ENCODE measurements at places on chromosomes 7 and 10. TPM values are rescaled to one million over a fixed set of nuclear protein-coding genes. Genes with fewer than 3 reads are reported as not detected.

DNA sequence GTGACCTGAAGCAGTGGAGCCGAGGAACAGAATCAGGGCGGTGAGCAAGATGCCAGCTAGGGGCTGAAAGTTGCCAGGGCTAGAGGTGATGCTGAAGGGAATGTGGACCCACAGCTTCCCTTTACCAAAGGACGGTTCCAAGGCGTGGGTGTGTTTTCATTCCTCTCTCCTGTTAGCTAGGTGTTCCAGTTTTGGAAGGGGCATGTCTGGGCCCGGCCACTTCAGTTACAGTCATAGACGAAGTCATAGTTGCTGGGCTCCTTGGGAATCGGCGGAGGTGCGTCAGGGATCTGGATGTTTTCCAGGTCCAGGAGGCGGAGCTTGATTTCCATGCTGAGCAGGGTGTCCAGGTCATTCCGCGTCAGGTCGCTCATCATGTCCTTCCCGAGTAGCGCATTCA, 131.0 kb upstream of the AOAH start:
- no peak overlapping the region for H3K4me3 ChIP-seq
- no peak overlapping the region for H3K27ac ChIP-seq
- H3K36me3 ChIP-seq = peaks cover 87% of the 10 kb centered on the region
- no peaks in the 10 kb centered on the region for H3K27me3 ChIP-seq
- peaks cover 12% of the 10 kb centered on the region for H3K4me1 ChIP-seq

GRCh38 chr10:82889728-82890127, 1014.7 kb downstream of the NRG3 start:
- no peaks in the 10 kb centered on the region for H3K27me3 ChIP-seq
- no peak for DNase-seq
- H3K4me3 ChIP-seq = no peak overlapping the region

DNA sequence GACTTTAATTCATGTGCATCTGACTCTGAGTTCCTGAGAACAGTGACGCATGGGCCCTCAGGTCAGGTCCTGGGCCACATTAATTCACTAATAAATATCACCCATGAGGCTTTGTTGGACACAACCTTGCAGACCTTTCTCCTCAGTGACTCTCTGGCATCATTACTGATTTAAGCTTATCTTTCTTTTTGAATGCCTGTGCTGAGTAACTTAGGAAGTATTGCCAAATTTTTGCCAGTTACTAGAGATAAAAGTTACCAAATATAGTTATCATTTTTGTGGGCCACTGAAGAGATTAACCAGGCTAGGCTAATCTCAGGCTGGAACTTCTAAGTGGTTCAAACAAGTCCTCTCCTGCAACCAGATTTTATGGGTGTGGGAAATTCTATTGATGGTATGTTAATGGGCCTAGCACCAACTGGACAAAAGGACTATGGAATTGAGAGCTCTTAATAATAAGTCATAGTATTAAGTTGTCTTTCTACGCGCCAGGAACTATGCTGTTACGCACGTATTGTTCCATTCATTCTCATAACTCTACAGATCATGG, 28.8 kb upstream of the PRTFDC1 start:
- no peak for DNase-seq
- no peak overlapping the region for H3K4me3 ChIP-seq
- H3K27me3 ChIP-seq = peaks cover 2% of the 10 kb centered on the region
- peaks cover 7% of the 10 kb centered on the region for H3K4me1 ChIP-seq

DNA sequence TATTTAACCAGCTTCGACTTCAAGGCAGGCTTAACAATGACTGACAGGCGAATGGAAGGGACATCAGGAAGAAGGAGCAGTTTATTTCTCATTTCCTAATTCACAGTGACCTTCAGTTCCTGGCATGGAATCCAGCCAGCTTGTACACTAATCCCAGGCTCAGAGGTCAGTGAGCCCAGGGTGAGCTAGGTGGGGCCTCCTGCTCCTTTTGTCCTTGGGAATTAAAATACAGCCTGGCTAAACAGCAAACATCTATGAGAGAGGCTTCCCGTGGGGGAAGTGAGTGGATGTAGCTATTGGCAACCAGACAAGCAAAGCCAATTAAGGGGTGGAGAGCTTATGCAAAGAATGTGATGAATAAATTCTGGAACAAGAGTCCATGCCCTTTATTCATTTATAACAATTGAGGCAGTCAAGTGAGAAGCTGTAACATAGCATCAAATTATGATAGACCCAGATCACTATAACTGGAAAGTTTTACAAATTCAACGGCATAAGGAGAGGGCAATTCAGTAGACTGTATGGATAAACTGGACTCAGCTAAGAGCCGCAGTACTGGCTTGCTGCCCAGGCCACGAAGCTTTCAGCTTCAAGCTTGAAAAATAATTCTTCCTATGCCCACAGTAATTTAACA, 57.1 kb downstream of the STK17A start:
- H3K4me1 ChIP-seq = peaks cover 57% of the 10 kb centered on the region
- no peak overlapping the region for H3K4me3 ChIP-seq
- H3K27ac ChIP-seq = no peak overlapping the region
- no peaks in the 10 kb centered on the region for H3K27me3 ChIP-seq
- no peak for DNase-seq

DNA sequence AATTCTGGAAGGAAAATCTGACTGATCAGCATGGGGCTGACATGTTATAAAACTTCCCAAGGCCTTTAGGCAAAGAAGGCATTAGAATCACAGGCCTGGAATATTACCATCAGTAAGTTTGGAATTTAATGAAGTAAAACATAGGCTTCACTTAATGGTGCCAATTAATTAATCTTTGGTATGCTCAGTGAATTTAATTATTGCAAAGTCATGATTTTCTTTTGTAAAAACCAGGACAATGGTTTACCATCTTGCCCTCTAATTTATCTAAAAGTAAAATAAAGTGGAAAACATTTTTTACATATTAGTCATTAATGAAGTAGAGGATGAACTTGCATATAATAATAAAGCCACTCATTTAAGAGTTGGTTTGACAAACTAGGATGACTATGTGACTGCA, 220.3 kb downstream of the SEC23IP start:
- H3K36me3 ChIP-seq = no peaks in the 10 kb centered on the region
- H3K27ac ChIP-seq = no peak overlapping the region
- no peak for DNase-seq
- H3K27me3 ChIP-seq = no peaks in the 10 kb centered on the region

DNA sequence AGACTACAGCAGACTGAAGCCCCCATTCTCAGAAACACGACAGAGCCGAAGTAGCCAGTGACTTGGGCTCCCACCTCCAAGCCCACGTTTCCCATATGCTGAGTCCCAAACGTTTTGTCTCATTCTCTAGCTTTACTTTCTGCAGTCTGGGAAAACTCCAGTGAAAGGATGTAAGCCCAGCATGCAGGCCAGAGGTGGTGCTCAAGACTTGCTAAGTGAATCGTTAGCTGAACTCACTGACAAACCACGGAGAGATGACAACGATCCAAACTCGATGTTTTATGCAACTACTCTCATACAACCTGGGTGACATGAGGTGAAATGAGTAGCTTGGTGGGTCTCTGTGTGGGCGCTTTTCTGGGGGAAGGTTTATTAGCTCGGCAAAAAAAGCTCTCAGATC, 731.8 kb downstream of the SUGCT start:
- H3K27ac ChIP-seq = no peak overlapping the region
- no peak for DNase-seq
- H3K4me3 ChIP-seq = no peak overlapping the region
- H3K4me1 ChIP-seq = no peaks in the 10 kb centered on the region

DNA sequence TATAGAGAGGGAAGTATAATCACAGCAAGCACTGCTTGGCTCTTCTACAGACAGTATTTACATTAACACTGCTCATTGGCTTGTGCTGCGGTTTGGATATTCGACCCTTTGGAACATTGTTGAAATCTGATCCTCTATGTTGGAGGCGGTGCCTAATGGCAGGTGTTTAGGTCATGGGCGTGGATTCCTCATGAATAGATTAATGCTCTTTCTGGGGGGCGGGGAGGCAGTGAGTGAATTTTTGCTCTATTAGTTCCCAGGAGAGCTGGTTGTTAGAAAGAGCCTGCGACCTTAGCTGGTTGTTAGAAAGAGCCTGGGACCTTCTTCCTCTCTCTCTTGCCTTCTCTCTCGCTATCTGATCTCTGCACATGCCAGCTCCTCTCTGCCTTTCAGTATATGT, 77.3 kb upstream of the SVIL start:
- no peak for DNase-seq
- H3K27ac ChIP-seq = no peak overlapping the region
- no peaks in the 10 kb centered on the region for H3K4me1 ChIP-seq
- H3K4me3 ChIP-seq = no peak overlapping the region
- H3K36me3 ChIP-seq = peaks cover 3% of the 10 kb centered on the region

GRCh38 chr10:112979927-112980326, 29.9 kb downstream of the TCF7L2 start:
- no peak for DNase-seq
- no peak overlapping the region for H3K27ac ChIP-seq
- no peak overlapping the region for H3K4me3 ChIP-seq
- no peaks in the 10 kb centered on the region for H3K36me3 ChIP-seq
- peaks cover 6% of the 10 kb centered on the region for H3K4me1 ChIP-seq
- H3K27me3 ChIP-seq = peaks cover 66% of the 10 kb centered on the region

GRCh38 chr7:16668978-16669377, 23.0 kb downstream of the BZW2 start:
- no peaks in the 10 kb centered on the region for H3K27me3 ChIP-seq
- peaks cover 2% of the 10 kb centered on the region for H3K4me1 ChIP-seq
- no peak for DNase-seq
- H3K4me3 ChIP-seq = no peak overlapping the region

GRCh38 chr7:99557940-99558305, 519 bp upstream of the ZNF655 start:
- H3K4me1 ChIP-seq = peaks cover 52% of the 10 kb centered on the region
- no peaks in the 10 kb centered on the region for H3K27me3 ChIP-seq
- no peak for DNase-seq
- peaks cover 73% of the 10 kb centered on the region for H3K36me3 ChIP-seq
- H3K4me3 ChIP-seq = peak overlapping the region; percentile 99

DNA sequence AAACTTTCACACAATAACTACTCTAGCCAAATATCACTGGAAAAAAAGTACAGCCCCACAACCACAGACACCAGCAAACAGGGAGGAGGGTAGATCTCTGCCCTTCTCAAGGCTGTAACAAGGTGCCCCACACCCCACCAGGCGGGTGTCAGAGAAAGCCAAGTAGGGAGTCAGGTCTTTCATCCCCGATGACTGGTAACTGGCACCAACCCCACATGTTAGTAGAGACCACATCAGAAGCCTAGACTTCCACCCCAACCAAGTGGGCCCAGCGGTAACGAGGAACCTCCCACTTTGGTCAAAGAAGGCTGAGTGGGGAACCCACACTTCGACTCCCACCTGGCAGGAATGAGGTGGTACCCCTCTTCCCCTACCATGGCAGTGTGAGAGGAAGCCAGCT, 16.4 kb upstream of the RUFY2 start:
- peak; percentile 19 for DNase-seq
- H3K27me3 ChIP-seq = no peaks in the 10 kb centered on the region
- peaks cover 55% of the 10 kb centered on the region for H3K36me3 ChIP-seq
- H3K4me3 ChIP-seq = no peak overlapping the region

- no peak overlapping the region for H3K4me3 ChIP-seq
- no peak overlapping the region for H3K27ac ChIP-seq
- DNase-seq = no peak
- peaks cover 2% of the 10 kb centered on the region for H3K4me1 ChIP-seq
- peaks cover 11% of the 10 kb centered on the region for H3K27me3 ChIP-seq
Observed at GRCh38 chr7:101516851-101517250, 112.2 kb downstream of the MYL10 start.

GRCh38 chr7:4724648-4725013, 42.5 kb downstream of the FOXK1 start:
- no peaks in the 10 kb centered on the region for H3K36me3 ChIP-seq
- peak overlapping the region; percentile 67 for H3K4me3 ChIP-seq
- peak overlapping the region; percentile 71 for H3K27ac ChIP-seq
- peaks cover 30% of the 10 kb centered on the region for H3K4me1 ChIP-seq

GRCh38 chr10:74165530-74165901, 14.5 kb downstream of the ADK start:
- no peak overlapping the region for H3K27ac ChIP-seq
- DNase-seq = no peak
- peaks cover 10% of the 10 kb centered on the region for H3K4me1 ChIP-seq
- H3K4me3 ChIP-seq = no peak overlapping the region
- no peaks in the 10 kb centered on the region for H3K27me3 ChIP-seq
- no peaks in the 10 kb centered on the region for H3K36me3 ChIP-seq

DNA sequence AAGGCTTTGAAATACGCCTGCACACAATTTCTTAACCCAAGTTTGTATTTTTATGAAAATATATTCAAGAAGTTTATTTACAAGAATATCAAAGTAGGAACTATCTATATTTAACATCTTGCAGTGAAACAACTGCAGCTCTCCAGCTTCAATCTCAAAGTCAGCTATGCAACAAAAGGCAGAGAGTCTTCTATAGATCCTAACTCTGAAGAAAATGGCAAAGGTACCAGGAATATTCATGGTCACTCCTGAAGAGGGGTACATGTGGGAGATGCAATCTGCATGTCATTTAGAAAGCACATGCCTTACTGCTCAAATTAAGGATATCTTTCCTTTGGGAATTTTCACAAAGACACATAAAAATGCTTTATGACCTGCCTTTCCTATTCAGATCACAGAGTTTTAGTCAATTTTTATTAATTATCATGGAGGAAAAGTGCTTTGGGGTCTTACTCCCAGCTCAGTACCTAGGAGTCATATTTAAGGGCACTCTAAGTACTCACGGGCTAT, 1.5 kb downstream of the ANK3 start:
- no peak for DNase-seq
- H3K4me3 ChIP-seq = no peak overlapping the region
- H3K27me3 ChIP-seq = no peaks in the 10 kb centered on the region
- no peak overlapping the region for H3K27ac ChIP-seq

DNA sequence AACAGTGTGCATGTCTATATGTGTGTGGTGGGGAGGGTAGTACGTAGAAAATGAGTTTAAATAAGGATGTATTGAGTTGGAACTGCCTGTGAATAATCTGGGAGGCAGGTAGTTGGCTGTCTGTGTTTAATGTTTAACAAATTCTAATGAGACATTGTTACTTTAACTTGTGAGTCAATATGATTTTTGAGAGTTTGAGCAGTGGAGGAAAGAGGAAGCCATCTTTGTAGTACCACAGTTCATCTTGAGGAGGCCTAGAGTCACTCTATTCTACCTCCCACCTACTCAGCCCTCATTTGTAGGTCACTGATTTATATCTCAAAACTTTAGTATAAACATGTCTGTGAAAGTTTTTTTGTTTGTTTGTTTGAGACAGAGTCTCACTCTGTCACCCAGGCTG, 129.9 kb upstream of the ITGB1 start:
- no peaks in the 10 kb centered on the region for H3K27me3 ChIP-seq
- DNase-seq = no peak
- H3K36me3 ChIP-seq = peaks cover 51% of the 10 kb centered on the region
- no peak overlapping the region for H3K4me3 ChIP-seq

DNA sequence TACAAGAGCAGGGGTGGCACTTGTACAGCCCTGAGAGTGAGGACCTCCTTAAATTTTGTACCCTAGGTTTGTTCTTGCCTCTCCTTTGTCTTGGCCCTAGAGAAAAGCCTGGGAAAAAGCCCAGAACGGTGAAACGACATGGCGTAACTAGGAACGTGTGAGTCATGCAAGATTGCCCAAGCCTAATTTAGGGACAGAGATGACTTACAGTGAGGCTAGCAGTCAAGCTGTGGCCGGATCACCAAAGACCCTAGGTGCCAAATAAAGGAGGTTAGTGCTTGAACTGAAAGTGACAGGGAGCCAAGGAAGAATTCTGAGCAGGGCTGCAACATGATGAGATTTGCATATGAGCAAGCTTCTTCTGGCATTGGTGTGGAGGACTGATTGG, 25.1 kb downstream of the TBXAS1 start:
- H3K4me3 ChIP-seq = no peak overlapping the region
- H3K27ac ChIP-seq = no peak overlapping the region
- H3K36me3 ChIP-seq = peaks cover 22% of the 10 kb centered on the region
- peaks cover 23% of the 10 kb centered on the region for H3K4me1 ChIP-seq

Gene TAF5
- total RNA-seq = 13.2 TPM

Gene PTPN20
- total RNA-seq = 0.38 TPM

Gene EXOSC1
- total RNA-seq = 49.8 TPM

Gene SPDYE9
- not detected for total RNA-seq

Gene CUEDC2
- 64.5 TPM for total RNA-seq

All from activated CD4-positive, alpha-beta memory T cell treated with anti-CD3 and anti-CD28 coated beads, Interleukin-2, amount 10 ng/mL, durations not matched to agents 7 days and 5 days (primary cell).